ENCODE measurements at places on chromosomes 4 and X. TPM values are rescaled to one million over a fixed set of nuclear protein-coding genes. Genes with fewer than 3 reads are reported as not detected.

DNA sequence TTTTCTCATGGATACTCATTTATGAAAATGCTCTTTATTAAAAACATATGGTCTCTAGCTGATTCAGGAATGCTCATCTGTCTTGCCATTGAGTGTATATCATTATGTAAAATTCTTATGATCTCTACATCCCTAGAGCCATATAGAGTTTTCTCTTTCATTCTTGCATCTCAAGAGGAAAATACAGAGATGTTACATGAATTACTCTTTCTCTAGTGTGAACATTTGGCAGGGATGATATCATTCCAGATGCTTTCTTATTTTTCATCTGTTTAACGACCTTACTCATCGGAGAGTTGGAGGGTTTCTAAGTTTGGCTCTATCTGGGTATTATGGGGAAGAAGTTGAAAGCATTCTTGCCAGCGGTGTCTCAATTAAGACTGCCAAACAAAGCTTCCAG, 202.9 kb upstream of the SLC7A11 start:
- no peaks in the 10 kb centered on the region for H3K4me1 ChIP-seq
- no peak for DNase-seq
- no peaks in the 10 kb centered on the region for H3K27me3 ChIP-seq
- no peak overlapping the region for H3K27ac ChIP-seq

FAAH2 gene
- total RNA-seq = 4.4 TPM

ETDB gene
- not detected for total RNA-seq

EREG gene
- not detected for total RNA-seq

DNA sequence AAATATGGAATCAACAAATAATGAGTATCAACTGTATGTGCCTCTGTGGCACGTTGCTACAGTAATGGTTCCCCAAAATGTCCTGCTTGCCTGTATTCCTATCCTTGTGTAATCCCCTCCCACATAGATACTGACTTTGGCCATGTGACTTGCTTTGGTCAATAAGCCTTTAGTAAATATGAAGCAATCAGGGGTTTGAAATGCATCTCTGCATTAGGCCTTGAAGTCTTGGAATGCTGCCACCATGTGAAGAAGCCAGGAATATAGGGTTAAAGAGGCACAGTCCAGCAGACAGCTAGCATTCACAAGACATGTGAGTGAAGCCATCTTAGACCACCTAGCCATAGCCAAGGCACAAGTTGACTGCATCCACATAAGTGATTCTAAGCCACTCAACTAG, 190.9 kb downstream of the GABRB1 start:
- H3K27ac ChIP-seq = no peak overlapping the region
- no peaks in the 10 kb centered on the region for H3K27me3 ChIP-seq
- no peak overlapping the region for H3K4me3 ChIP-seq
- H3K36me3 ChIP-seq = no peaks in the 10 kb centered on the region
- H3K4me1 ChIP-seq = no peaks in the 10 kb centered on the region

IL2RG gene
- not detected for total RNA-seq

CPLX1 gene
- total RNA-seq = 0.92 TPM

DNA sequence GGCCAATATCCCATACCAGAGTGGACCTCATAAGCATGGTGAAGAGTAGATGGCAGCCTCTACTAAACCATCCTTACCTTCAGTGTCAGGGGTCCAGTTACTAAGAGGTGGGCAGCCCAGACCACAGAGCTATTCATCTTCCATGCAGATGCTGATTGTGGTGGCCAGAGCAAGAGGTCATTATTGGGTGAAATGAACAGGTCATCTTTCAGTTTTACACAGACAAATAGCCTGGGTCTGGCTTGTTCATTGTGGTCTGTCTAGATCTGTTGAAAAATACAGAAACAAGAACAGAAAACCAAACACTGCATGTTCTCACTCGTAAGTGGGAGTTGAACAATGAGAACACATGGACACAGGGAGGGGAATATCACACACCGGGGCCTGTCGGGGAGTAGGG, 71.3 kb downstream of the PAK3 start:
- no peak for DNase-seq
- no peak overlapping the region for H3K4me3 ChIP-seq
- H3K36me3 ChIP-seq = no peaks in the 10 kb centered on the region
- no peaks in the 10 kb centered on the region for H3K27me3 ChIP-seq

DNA sequence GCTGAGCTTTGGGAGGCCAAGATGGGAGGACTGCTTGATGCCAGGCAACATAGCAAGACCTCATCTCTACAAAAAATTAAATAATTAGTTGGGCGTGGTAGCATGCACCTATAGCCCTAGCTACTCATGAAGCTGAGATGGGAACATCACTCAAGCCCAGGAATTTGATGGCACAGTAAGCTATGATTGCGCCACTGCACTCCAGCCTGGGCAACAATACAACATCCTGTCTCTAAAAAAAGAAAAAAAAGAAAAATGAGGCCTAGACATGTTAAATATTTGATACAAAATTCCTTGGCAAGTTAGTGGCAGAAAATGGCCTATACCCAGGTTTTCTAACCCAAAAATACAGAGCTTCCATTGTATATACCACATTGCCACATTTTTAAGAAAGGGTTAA, 88.1 kb upstream of the MAB21L2 start:
- H3K27ac ChIP-seq = no peak overlapping the region
- no peaks in the 10 kb centered on the region for H3K36me3 ChIP-seq
- H3K4me3 ChIP-seq = no peak overlapping the region
- H3K4me1 ChIP-seq = no peaks in the 10 kb centered on the region

USP11 gene
- 130 TPM for total RNA-seq

GRCh38 chr4:40038977-40039376, 17.7 kb upstream of the N4BP2 start:
- H3K27me3 ChIP-seq = no peaks in the 10 kb centered on the region
- H3K36me3 ChIP-seq = no peaks in the 10 kb centered on the region
- no peaks in the 10 kb centered on the region for H3K4me1 ChIP-seq
- DNase-seq = no peak

GRCh38 chrX:133250184-133251100, 32.3 kb upstream of the TFDP3 start:
- peaks cover 3% of the 10 kb centered on the region for H3K4me1 ChIP-seq
- no peaks in the 10 kb centered on the region for H3K36me3 ChIP-seq
- DNase-seq = peak; percentile 2
- H3K4me3 ChIP-seq = no peak overlapping the region
- H3K27me3 ChIP-seq = no peaks in the 10 kb centered on the region
- H3K27ac ChIP-seq = no peak overlapping the region

- H3K4me3 ChIP-seq = peak overlapping the region; percentile 61
- H3K4me1 ChIP-seq = peaks cover 14% of the 10 kb centered on the region
- DNase-seq = peak; percentile 56
These were observed 777 bp upstream of the CASK start for GRCh38 chrX:41923978-41924683.

- H3K4me3 ChIP-seq = no peak overlapping the region
- no peaks in the 10 kb centered on the region for H3K4me1 ChIP-seq
- DNase-seq = no peak
- no peak overlapping the region for H3K27ac ChIP-seq
- H3K36me3 ChIP-seq = no peaks in the 10 kb centered on the region
These were observed 117.6 kb downstream of the FGF16 start for GRCh38 chrX:77564823-77565222.

DNA sequence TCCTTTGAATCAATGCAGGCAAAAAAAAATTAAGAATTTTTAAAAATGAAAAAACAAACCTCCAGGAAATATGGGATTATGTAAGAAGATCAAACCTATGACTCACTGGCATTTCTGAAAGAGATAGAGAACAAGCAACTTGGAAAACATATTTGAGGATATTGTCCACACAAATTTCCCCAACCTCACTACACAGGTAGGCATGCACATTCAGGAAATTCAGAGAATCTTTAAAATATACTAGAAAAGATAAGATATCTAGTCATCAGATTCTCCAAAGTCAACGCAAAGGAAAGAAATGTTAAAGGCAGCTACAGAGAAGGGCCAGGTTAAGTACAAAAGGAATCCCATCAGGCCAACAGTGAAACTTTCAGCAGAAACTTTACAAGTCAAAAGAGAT, 85.6 kb downstream of the ANTXR2 start:
- H3K4me3 ChIP-seq = no peak overlapping the region
- no peak for DNase-seq
- H3K27me3 ChIP-seq = no peaks in the 10 kb centered on the region
- H3K36me3 ChIP-seq = peaks cover 9% of the 10 kb centered on the region

GRCh38 chrX:28969126-28969525, 381.9 kb downstream of the IL1RAPL1 start:
- no peaks in the 10 kb centered on the region for H3K36me3 ChIP-seq
- peak; percentile 3 for DNase-seq
- H3K27me3 ChIP-seq = no peaks in the 10 kb centered on the region
- H3K27ac ChIP-seq = no peak overlapping the region
- no peaks in the 10 kb centered on the region for H3K4me1 ChIP-seq
- no peak overlapping the region for H3K4me3 ChIP-seq

- H3K4me1 ChIP-seq = no peaks in the 10 kb centered on the region
- H3K27ac ChIP-seq = no peak overlapping the region
- no peaks in the 10 kb centered on the region for H3K36me3 ChIP-seq
- H3K4me3 ChIP-seq = no peak overlapping the region
- DNase-seq = no peak
These were observed 17.6 kb upstream of the LCORL start for GRCh38 chr4:18039113-18039512.

- H3K4me3 ChIP-seq = no peak overlapping the region
- H3K27ac ChIP-seq = no peak overlapping the region
- no peak for DNase-seq
- no peaks in the 10 kb centered on the region for H3K27me3 ChIP-seq
These were observed 65.3 kb downstream of the CLNK start for GRCh38 chr4:10619220-10619619.

DNA sequence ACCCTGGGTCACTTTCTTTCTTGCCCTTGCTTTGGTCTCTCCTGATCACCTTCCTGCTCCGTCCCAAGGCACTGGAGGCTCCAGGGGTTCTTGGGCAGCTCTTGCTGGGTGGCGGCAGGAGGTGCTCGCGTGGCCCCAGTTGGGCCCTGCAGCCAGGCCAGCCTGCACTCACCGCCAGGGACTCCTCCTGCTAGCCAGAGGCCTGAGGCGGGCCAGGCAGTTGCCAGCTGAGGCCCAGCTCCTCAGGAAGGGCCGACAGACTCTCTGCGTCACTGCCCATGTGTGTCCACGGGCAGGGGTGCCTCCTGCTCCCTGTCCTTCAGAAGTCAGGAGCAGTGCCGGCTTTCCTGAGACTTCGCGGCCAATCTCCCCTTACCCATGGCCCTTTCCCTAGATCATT, 9.3 kb downstream of the SUV39H1 start:
- no peaks in the 10 kb centered on the region for H3K36me3 ChIP-seq
- H3K27me3 ChIP-seq = no peaks in the 10 kb centered on the region
- H3K27ac ChIP-seq = no peak overlapping the region
- DNase-seq = no peak

FUNDC1 gene
- 17.8 TPM for total RNA-seq

DNA sequence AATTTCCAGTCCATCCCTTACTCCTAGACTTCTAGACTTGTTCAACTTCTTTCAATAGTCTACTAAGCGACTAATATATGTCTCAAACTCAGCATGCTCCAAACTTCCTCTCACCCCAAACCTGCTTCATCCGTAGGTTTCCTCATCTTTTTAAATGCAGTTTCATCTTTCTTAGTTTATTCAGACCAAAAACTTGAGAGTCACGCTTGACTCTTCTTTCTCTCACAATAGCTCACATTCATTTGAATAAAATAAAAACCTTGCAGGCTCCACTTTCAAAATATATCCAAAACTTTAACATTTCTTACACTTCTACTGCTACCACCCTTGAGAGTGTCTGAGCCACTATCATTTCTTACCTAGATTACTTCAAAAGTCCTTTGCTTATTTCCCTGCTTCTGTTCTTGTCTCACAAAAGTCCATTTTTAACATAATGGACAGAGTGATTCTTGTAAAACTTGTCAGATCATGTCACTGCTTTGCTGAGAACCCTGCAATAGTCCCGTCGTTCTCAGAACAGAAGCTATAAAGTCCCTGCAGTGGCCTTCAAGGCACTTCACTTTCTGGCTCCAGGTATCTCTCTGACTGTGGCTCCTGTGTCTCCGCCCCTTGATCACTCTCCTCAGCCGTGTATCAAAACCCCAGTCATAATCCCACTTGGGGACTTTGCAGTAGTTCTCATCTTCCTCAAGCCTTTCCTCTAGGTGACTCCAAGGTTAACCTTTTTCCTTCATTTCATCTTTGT, 167.6 kb downstream of the ARHGAP24 start:
- H3K4me3 ChIP-seq = no peak overlapping the region
- H3K27me3 ChIP-seq = no peaks in the 10 kb centered on the region
- no peaks in the 10 kb centered on the region for H3K4me1 ChIP-seq
- no peaks in the 10 kb centered on the region for H3K36me3 ChIP-seq

CT45A10 gene
- not detected for total RNA-seq

SPIN2A gene
- total RNA-seq = 0.51 TPM

DNA sequence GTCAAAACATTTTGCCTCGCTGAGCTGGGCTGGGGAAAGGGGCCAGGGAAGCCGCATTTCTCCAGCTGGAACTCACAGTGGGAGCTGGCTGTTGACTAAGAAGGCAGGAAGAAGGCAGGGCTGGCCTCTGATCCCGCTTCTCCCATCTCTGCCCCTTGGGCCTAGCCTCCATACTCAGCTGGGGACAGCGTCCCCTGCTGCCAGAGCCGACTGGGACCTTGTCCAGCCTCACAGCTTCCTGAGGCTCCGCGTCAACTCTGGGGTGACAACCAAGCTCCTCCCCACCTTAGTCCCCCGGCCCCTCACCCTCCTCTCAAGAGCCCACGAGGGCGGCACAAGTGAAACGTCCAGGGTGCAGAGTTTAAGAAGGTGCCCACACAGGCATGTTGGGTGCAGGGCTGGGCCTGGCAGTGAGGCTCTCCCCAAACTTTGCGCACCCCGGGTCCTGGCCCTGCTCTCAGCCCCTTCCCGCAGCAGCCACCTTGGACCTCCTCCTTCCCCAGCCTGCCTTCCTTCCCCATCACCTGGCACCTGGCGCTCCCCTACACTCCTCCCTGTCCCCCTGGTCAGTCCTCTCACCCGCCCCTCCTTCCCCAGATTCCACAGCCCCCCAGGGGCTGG, 100.8 kb downstream of the PSAPL1 start:
- no peaks in the 10 kb centered on the region for H3K36me3 ChIP-seq
- H3K4me3 ChIP-seq = no peak overlapping the region
- H3K27me3 ChIP-seq = no peaks in the 10 kb centered on the region

DNA sequence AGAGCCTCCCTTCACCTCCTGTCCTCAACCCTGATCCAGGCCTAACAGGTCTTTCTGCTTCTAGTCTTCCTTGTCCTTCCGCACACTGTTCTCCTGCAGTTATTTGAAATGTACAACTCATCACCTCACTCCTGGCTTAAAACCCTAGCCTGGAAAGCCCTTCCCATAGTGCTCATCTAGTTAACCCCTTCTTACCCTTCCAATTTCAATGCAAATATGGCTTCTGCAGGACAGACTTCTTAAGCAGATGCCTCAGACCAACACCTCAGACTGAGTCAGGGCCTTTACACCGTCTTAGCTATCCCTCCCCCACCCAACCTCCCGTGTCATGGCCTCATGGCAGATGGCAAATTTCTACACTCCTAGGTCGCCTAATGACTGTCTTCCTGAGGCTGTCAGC, 130.4 kb downstream of the BCOR start:
- H3K27ac ChIP-seq = no peak overlapping the region
- H3K4me3 ChIP-seq = no peak overlapping the region
- no peaks in the 10 kb centered on the region for H3K27me3 ChIP-seq
- peaks cover 9% of the 10 kb centered on the region for H3K4me1 ChIP-seq
- H3K36me3 ChIP-seq = no peaks in the 10 kb centered on the region
- DNase-seq = no peak
